ENCODE measurements at places on chromosomes 12 and 14. TPM values are rescaled to one million over a fixed set of nuclear protein-coding genes. Genes with fewer than 3 reads are reported as not detected.

Gene SOCS4
- total RNA-seq = 30.3 TPM

DNA sequence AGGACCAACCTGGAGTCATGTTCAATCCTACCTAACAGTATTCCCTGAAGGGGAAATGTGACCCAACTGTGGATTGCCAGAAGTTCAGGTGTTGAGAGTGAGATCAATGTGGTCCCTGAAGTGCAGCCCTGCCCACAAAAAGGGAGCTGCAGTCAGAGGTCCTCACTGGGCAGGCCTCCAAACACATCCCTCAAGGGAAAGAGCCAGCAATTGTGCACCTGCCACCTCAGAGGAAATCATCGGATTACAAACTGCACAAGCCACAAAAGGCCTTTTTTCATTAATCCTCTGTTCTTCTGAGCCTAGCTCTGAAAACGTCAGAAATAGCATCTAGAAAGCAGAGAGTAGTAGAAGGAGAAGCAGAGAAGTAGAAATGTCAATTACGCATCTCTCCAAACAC lies 10.8 kb upstream of the MDM1 start:
- no peak for DNase-seq

DNA sequence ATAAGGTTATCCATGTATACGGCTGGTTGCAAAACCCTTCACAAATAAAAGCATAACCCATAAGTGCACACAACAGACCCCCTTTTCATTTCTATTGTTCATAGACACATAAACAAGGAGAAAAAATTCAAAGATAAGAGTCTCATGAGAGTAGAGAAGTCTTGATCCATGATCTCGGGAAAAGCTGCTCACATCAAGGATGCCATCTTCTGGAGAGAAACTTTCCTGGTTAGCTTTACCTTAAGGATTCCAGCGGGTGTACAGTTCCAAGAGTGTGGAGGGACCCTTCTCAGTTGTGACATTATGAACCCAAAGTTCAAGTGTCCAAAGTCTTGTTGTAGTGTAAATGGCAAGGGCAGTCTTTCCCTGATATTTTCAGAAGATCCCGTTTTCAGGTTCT lies 144.5 kb downstream of the LLPH start:
- no peak for DNase-seq

DNA sequence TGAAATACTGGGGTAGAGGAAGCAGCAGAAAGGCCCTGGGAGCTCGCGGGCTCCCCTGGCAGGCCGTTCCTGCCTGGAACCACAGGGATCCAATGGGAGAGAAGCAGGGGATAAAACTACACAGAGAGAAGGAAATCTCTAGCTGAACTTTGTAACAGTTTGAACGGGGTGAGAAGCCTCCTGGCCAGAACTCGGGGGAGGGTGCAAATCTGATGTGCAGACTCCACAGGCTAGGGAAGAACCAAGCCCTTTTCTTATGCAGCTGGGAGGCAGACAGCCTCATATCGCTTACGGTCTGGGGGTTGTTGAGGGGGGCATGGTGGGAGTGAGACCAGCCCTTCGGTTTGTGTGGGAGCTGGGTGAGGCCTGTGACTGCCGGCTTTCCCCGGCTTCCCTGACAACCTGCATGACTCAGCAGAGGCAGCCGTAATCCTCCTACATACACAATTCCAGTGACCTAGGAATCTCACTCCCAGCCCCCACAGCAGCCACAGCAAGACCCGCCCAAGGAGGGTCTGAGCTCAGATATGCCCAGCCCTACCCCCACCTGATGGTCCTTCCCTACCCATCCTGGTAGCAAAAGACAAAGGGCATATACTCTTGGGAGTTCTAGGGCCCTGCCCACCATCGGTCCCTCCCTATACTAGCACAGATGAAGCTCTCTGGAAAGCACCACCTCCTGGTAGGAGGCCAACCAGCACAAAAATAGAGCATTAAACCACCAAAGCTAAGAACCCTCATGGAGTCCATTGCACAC lies 143.0 kb downstream of the TMTC1 start:
- no peak for DNase-seq

DNA sequence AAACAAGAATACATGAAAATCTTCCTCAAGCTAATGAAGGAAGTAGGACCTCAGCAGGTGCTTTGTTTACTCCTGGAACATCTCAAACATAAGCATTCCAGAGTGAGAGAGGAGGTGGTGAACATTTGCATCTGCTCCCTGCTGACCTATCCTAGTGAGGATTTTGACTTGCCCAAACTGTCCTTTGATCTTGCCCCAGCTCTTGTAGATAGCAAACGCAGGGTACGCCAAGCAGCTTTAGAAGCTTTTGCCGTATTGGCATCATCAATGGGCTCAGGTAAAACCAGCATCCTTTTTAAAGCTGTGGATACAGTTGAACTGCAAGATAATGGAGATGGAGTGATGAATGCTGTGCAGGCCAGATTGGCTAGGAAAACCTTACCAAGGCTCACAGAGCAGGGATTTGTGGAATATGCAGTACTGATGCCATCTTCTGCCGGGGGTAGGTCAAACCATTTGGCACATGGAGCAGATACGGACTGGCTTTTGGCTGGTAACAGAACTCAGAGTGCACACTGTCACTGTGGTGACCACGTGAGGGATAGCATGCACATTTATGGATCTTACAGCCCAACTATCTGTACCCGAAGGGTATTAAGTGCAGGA lies 1.9 kb downstream of the TOGARAM1 start:
- DNase-seq = no peak

DNA sequence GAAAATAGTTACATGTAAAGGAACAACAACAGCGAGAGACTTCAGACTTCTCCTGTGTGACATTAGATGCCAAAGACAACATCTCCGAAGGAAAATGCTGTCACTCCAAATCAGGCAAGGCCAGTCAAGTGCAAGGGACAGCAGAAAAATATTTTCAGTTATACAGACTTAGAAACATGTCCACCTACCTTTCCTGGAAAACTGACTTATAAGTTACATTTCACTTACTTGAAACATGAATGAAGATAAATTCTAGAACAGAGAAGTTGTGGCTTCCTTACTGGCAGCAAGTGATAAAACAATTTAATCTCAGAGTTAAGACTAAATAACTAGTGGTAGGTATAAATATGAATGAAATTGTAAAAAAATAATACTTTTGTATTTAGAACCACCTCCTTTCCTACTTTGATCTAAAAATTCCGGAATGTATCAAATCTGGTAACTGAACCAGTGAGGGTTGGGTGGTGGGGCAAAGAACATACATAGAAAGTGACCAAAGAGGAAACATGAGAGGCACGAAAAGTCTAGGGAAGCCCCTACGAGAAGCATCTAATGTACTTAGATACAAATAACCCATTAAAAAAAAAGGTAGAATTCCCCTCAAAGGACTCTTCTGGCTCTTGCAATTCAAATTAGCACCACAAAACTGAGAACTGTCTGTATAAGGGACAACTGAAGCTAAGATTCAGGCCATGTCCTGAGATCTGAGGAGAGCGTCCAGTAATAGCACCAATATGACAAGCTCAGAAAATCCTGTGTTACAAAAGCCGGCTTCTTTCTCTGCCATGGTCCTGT lies 21.2 kb downstream of the MTHFD1 start:
- DNase-seq = no peak

DNA sequence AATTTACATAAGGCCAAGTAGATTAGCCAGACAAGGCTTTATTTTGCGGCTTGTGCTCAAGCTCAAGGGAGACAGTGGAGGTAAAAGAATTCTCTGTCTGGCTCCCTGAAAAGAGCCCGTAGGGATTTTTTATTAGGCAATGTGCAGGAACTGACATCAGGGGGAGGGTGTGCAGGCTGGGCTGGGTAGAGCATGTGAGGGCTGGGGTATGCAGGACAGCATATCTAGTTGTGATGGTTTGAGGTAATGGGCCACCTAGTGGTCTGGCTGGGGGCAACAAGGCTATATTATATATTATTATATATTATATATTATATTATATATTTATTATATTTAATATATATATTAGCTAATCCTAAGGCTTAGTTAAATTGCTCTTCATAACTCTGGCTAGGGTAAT lies 102.1 kb downstream of the TMEM117 start:
- no peak for DNase-seq

DNA sequence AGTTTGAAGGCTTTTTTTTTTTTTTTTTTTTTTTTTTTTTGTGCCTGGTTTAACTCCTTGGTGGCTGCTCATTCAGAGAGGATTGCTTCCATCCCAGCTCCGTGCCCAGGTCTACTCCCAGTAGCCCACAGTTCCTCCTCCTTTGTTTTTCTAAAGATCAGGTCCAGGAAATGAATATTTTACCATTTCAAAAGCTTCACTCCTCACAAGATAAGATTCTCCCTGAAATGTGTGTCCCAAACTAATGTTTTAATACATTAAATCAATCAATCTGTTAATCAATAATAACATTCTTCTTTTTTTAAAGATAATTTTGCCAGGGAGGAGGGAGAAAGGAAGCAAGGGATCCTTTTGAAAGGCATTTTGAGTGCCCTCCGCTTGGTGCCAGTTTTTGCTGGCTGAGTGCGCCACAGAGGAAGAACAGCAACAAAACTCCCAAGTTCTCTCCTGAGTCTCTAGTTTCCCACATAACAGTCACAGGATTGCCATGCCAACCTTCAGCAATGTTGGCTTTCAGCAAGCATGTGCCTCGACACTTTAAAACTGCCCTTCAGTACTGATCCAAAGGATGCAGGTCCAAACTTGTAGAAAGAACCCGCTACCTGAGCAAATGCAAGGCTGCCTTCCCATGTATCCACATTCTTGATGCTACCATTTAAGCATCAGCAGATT lies 99.2 kb downstream of the RMST start:
- DNase-seq = no peak

GRCh38 chr12:3204143-3204542 lies 127.0 kb downstream of the TSPAN9 start:
- no peak for DNase-seq

- no peak for DNase-seq
These were observed 207.1 kb downstream of the PIK3C2G start for GRCh38 chr12:18468246-18469075.
